Adrenal gland (tissue), 19 donors: ENCODE measurements at places on chromosomes 1 and 21. TPM values are rescaled to one million over a fixed set of nuclear protein-coding genes. Genes with fewer than 3 reads are reported as not detected.

MEX3A gene
- 0.27 TPM for polyA plus RNA-seq

CYP4A22 gene
- not detected for polyA plus RNA-seq

GPR37L1 gene
- polyA plus RNA-seq = 0.02 TPM

TNN gene
- 0.24 TPM for polyA plus RNA-seq

TNNT2 gene
- polyA plus RNA-seq = 14.0 TPM
